ENCODE measurements at places on chromosomes 13 and 19.

DNA sequence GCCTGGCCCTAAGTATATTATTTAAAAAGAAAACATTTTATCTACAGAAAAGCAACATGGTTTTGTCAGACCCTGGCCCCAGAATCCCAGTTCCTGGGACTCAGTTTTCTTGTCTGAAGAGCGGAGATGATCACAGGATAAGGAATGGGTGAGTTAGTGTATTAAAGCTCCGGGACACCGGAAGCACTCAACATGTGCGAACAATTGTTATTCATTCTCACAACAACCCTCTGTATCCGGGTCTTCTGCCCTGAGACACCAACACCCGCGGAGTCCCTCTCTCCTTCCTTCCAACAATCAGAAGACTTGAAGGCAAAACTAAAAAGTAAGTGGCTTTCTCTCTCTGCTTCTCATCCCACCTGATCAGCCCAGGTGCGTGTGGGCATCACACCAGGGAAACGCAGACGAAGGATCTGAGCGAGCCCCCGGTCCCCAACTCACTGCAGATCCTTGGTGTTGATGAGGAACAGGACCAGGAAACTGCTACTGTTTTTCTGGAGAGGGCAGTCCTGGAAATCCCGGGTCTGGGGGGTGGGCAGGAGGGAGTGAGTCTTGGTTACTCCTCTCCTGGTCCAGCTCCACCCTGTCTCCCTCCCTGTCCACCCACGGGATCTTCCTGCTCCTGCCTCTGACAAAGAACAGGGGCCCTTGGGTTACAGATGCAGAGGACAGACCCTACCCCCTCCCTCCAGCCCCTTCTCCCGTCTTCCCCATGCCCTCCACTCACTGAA lies 2.0 kb downstream of the GPR108 start:
- no peak for DNase-seq

- no peak for DNase-seq
These were observed 12.8 kb upstream of the DHRS12 start for GRCh38 chr13:51816604-51817249.

DNA sequence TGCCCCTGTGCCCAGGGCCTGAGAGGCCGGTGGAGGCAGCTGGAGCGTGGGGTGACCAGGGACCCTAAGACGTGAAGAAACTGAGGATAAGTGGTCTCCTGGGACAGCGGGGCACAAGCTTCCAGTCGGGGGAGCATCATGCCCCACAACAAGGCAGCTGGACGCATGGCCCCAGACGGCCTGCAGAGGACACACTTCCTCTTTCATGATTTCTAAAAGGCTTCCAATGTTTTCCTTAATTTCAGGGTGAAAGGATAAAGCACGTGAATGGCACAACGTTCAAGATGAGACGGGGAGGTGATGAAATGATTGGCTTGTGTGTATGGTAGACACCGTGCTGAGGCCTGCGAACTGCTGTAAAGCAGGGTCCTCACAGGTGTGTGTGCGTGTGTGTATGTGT lies 20.2 kb upstream of the MYDGF start:
- DNase-seq = no peak

GRCh38 chr19:54147676-54148075 lies 10.1 kb downstream of the CNOT3 start:
- no peak for DNase-seq

- DNase-seq = no peak
These were observed 698.0 kb downstream of the PCDH9 start for GRCh38 chr13:66532146-66532545.

- no peak for DNase-seq
These were observed 141.9 kb upstream of the SPACA7 start for GRCh38 chr13:112234131-112234875.

- peak; percentile 90 for DNase-seq
These were observed 312.8 kb upstream of the PCDH20 start for GRCh38 chr13:61728471-61728870.

DNA sequence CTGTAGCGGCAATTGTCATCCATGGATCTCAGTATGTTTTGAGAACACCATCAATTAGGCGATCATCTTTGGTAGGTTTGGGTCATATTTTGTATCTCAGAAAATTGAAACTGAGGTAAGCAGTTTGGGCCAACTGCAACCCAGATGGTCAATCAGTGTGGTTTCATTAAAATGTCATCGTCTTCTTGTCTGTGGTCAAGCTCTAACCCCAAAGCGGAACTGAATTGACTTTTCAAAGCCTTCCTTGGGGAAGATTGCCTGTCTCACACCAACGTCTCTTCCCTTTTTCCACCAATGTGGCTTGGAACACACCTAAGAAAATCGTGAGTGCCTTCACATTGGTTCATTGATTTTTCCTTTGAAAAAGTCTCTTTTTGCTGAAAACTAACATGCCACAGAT lies 56.3 kb upstream of the UBAC2 start:
- no peak for DNase-seq

GRCh38 chr13:75675421-75675820 lies 39.3 kb downstream of the LMO7 start:
- no peak for DNase-seq

DNA sequence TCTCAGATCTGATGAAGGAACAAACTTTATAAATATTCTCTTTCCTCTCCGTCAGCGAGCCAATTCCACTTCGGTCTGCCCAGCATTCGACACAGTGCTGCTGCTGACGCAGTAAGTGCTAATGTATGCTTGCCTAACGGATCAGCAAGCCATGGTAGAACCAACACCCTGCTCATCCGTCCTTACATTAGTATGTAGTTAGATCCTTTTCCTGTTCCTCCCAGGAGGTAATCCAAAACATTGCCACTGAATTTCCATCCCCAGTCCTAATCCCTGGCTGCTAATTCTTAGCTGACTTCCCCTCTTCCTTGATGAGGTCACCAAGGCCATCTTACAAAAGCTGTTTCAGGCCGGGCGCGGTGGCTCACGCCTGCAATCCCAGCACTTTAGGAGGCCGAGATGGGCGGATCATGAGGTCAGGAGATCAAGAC lies 88.0 kb downstream of the STARD13 start:
- no peak for DNase-seq

DNA sequence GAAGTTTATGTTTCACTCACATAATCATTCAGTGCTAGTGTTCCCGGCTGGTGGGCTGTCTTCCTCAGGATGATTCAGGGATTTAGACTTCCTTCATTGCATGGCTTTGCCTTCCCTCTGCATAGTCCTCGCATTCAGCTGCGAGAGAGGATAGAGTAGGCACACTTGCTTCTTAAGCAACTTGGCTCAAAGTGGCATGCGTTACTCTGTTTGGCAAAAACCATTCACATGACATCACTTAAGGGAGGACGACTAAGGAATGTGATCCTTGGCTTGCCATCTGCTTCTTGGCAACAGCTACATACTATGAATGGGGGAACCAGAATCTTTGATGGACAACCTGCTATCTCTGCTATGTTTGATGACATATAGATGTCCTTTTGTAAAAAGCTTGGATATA lies 359.3 kb downstream of the TDRD3 start:
- no peak for DNase-seq

DNA sequence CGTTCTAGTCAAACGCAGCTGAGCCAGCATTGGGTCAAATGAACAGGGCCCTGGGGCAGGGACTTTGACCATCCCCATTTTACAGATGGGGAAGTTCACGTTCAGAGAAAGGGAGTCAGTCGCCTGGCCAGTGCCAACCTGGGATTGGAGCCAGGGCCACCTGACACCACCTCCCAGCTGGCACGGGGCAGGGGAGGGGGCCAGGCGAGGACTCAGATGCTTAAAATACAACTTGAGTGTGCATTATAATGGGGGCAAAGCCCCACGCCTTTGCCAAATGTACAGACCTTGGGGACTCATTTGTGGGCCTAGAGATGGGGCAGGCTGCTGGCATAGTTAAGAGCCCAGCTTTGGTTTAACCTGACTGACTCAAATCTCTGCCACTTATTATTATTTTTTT lies 14.6 kb downstream of the PRR12 start:
- DNase-seq = no peak

GRCh38 chr19:45403781-45404556 lies 900 bp downstream of the PPP1R13L start:
- no peak for DNase-seq

- no peak for DNase-seq
These were observed 30.9 kb upstream of the MED4 start for GRCh38 chr13:48125794-48126228.

DNA sequence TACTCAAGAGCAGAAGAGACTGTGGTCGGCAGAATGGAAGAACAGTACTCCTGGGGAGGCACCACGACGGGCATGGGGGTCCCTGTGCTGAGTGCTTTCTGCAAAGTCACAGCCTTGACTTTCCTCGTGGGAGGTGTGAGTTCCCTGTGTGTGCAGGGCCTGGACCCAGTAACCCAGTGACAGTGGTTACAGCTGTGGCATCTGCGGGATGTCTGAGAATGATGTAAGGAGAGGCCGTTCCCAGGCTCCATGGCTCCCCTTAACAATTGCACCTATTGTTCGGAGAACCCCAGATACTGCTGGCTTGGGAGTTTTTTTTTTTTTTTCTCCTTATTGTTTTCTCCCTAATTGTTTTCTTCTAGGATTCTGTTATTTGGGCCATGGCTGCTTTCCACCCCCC lies 5.1 kb upstream of the NANOS2 start:
- DNase-seq = no peak

GRCh38 chr19:33279430-33280350 lies 22.6 kb downstream of the CEBPA start:
- no peak for DNase-seq

DNA sequence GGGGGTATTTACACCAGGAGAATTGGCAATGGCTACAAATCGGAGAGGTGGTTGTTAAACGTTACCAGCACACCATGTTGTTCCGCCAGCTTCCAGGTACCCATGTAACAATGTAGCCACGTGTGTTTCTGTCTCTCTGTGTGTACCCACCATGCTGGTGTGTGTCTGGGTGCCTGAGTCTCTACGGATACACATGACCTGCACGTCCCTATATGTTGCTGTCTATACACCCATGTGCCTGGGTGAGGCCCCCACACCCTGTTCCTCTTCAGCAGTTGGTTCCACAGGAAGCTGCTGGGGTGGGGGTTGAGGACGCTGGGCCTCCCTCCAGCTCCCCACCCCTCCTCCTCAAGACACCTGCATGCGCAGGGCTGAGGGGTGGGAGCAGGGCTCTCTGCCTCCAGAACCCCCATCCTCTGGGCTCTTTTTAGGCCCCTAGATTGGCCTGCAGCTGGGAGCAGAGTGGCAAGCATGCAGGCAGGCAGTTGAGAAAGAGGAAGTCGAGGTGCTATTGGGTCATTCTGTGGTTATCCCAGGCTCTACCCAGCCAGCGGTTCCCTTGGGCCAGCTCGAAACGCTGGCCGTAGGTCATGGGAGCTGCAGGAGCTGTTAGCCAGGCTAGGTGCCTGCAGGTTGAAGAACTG lies at the start of gene ARHGEF18:
Gene ARHGEF18 (plus strand): TSS at position 351 of the 644 bp plus-strand sequence. CDS start 13,954 bp downstream, outside the sequence.
- DNase-seq = no peak

GRCh38 chr19:37983916-37984315 lies 76.9 kb downstream of the SIPA1L3 start:
- DNase-seq = no peak

DNA sequence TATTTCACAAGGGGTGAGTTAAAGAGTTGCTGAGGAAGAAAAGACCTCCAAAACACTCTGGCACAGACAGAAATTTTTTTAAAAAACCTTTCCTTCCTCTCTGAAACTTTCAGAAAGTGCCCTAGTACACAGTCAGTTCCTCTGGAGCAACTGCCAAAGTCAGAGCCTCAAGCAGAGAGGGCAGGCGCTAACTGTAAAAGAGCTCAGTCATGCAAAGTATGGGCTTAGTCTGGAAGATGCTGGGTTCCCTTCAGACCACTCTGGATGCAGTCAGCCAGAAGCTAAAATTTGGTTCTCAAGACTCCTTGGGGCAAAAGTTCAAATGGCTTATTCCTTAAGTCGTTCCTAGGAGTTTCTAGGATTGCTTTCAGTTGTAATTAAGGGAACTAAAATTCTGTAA lies 671.6 kb downstream of the PCDH9 start:
- no peak for DNase-seq

DNA sequence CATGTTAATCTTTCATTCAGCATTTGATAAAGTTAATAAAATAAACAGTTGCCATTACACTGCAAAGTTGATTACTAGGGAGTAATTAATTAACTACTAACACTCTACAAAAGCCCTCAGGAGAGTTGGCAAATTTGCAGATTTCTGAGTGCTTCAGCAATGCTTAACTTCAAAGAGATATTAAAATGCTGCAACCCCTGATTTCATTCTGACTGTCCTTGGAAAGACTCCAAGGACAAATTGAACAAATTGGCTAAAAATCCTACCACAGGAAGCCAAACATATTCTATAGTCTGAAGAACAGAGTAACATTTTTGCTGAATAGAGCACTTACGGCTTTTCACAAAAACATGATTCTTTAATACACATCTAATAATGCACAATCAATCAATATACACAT lies 1543.0 kb downstream of the SLITRK5 start:
- peak; percentile 34 for DNase-seq

GRCh38 chr19:49853852-49854377 lies 3.0 kb downstream of the PTOV1 start:
- DNase-seq = no peak

DNA sequence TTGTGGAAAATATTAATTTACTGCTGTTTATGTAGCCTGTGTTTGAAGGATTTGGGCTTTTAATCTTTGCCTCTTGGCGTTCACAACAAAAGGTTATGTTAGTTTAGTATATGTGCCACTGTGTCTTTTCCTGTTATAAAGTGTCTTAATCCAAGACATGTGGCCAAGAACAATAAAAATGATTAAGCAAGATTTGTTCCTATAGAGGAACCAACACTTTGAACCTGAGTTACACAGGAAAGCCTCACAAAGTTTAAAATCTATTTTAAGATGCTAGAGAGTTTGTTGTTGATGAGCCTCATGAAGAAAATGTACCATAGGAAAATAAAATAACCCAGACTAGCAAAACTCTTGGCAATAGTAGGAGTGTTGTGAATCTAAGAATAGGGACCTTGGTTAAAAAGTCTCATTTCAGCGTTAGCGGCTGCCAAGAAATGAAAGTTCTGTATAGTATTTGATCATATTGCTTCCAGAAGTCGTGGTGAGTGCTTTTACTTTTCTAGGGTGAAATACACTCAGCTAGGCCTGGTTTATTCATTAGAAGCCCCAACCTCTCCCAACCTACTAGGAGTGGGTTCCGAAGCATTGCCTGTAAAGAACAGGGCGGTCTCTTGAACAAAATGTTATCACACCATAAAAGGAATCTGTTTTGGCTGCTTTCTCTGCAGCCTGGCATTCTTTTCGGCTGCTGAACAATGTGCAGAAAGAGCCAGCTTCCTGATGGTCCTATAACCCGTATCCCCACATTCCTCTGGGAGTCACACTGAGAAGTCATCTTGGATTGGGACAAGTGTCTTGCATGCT lies 102.6 kb downstream of the LRCH1 start:
- DNase-seq = peak; percentile 42
